ENCODE measurements at places on chromosomes 3 and 15.

DNA sequence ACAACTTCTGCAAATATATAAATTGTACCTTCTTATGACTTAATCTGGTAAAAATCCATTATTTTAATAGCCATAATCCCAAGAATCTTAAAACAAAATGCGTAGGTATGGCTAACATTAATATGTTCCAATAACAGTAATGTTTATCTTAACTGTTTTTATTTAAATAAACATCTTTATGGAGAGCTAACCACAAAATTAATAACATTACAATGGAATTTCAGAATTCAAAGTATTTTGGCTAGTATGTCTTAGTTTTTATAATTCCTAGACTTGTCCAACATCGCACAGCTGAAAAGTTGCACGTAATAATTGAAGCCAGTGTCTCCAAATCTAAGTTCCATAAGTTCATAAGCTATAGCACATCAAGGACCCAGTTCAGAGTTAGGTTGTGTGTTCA is 47.6 kb downstream of the ANKRD28 start:
- no peak for DNase-seq

- DNase-seq: no peak
These were observed 453 bp upstream of the CCDC14 start for GRCh38 chr3:123961508-123961856.

GRCh38 chr3:50557915-50558314 is 9.6 kb downstream of the C3orf18 start:
- no peak for DNase-seq

DNA sequence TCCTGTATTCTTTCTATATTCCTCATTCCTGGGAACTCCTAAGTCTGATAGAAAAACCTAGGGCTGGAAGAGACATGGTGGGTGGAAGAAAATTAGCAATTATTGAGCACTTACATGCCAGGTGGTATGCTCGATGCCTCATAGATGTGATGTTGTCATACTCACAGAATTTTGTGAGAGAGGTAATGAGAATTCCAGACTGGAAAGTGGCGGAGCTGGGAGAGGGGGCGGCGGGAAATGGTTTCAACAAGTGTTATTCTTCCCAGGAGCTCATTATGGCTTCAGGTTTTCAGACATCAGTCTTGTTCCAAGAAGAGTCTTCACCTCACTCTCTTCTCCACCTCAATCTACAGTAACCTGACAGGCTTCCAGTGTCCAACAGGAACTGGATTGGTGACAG is 16.2 kb downstream of the TIMP4 start:
- no peak for DNase-seq

DNA sequence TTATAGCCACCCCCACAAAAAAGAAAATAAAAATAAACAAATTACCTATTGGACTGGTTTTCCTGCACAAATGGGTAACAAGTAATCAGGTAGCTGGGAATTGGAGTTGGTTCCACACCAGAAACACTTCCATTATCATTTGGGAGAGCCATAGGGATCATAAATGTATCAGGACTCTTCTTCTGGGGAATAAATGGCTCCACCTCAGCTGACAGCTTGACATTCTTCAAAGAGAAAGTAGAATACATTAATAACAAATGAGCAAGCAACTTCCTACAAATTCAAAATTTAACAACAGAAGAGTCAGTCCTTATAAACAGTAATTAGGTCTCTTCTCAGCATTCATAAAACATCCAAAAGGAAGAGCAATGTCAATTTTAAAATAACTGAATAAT is 8.7 kb downstream of the SECISBP2L start:
- DNase-seq: no peak

DNA sequence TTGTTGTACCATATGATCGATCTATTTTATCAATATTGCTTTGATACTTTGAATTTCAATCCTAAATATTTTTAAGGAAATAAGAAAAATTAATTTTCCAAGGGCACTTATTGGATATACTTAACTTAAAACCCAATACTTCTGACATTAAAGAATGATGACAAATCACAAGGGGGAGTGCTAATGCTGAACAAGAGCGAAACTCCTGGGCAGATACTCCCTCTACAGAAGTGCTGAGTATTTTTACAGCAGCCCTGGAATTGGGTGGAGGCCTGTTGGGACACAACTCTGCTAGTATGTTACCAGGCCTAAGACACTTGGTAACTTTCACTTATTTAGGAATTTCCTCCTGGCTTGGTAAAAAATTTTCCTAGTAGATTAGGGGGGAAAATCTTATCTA is 46.2 kb downstream of the DENND6A start:
- DNase-seq: no peak

Measured in stimulated activated naive CD4-positive, alpha-beta T cell treated with Interleukin-2 at 50 U/mL for 16 hours (primary cell).